Effector CD4-positive, alpha-beta T cell (primary cell): ENCODE measurements at places on chromosomes 6 and 20.

- DNase-seq: no peak
Measured at GRCh38 chr6:43921548-43922425, 151.8 kb downstream of the VEGFA start.

DNA sequence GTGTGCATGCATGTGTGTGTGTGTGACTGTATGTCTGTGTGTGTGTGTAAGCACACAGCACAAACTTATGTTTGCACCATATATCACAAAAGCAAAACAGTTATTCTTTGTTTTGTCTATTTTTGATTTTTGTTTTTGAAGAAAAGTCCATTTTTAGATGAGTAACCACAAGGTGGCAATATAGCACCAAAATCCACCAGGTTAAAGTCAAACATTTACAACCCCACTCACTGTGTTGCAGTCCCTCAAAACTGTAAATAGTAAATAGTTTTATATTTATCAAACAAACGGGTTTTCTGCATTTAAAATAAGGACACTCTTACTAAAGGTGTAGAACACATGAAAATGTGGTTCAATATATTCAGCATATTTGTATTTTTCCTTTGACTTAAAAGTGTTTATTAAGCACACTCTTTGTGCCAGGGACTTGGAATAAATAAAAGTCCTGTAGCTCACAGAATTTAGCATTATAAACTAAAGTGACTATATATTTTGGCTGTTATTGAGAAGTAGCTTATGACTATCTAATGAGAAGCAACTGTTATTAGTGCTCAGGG, 118.5 kb downstream of the GFRAL start:
- no peak for DNase-seq

DNA sequence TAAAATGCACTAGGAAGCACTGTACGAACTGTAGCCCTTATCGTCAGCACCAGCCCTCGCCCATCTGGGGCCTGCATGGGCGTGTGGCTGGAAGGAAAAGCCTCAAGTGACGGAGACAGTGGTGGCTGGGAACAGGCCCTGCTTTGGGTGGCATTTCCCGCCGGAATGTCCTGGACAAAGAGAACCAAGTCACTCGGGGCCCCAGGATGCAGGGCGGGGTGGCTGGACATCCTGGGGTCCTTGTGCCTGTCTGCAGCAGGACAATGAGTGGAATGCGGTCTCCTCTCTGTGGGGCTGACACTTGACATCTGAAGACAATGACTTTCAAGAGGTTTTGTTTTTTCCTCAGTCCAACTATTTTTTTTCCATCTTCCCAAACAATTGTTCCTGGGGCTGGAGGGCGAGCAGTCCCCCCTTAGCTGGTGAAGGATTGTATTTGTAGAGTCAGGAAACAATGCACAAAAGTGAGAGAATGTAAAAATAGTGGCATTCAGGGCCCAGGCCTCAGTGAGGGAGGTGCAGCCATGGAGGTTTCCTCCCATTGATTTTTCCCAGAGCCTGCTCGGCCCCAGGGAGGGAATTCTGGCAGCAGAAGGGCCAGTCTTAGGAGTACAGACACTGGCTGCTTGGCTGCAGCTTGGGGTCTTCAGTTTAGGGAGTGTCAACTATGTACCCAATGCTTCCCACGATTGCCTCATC, 64.4 kb downstream of the PREX1 start:
- no peak for DNase-seq

DNA sequence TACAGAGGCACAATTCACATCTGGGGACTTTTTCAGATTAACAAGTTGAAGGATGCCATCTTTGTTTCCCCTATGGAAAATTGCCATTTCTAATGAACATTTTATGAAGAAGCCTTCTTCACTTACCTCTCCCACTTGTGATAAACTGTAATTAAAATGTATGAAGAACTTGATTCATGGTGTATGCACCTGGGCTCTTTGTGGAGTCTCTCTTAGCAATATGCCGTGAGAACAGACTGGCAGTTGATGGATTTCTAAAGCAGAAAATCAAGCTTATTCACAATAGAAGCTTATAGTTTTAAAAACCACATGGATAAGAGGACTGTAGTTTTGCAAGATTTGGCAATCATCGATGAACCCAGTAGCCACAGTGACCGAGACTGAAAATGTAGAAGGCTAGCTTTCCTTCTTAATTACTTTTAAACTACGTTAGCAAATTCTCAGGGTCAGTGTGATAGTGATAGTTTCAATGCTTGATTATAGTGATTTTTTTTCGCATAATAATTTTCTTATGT, 270.6 kb downstream of the PRL start:
- DNase-seq: no peak

- DNase-seq: peak; percentile 35
Measured at GRCh38 chr20:58233881-58234528, 5.6 kb upstream of the ANKRD60 start.

- no peak for DNase-seq
Measured at GRCh38 chr20:60258255-60258863, 300.1 kb downstream of the CDH26 start.

GRCh38 chr6:2140438-2141128, 104.8 kb downstream of the GMDS start:
- no peak for DNase-seq

- DNase-seq: no peak
Measured at GRCh38 chr20:24915440-24915839, 33.6 kb upstream of the CST7 start.

DNA sequence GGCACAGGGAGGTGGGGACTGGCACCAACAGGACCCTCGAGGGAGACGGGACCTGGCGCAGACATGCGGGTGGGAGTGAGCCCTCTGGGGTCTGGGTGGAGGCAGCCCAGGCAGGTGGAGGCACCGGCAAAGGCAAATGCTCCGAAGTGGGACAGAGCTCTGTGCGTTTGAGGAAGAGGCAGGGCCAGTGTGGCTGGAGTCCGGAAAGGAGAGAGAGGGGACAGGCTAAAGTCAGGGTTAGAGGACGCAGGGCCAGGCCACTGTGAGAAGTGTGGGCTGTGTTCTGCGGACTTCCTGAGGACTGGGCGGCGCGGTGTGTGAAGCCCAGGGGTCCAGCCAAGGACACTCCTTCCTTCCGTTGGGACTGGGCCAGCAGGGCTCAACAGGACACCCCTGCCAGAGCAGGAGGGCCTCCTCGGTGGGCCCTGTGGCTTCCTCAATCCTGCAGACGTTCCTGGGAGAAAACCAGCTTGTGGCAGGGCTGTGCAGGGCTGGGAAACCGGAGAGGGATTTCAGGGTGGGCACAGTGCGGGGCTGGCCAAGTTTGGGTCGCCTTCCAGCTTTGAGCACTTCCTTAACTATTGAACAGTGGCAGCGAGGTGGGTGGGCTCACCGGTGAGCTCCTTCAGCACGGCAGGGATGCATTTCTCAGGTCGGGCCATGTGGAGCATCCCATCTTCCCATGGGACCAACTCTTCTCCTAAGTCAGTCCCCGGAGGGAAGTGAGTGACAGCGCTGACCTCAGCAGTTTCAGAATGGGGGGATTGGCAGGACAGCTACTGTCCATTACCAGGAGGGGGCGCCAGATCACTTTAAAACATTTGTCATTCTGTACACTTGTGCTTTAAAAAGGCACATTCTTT, 22.5 kb downstream of the MOCS3 start:
- DNase-seq: peak; percentile 62

DNA sequence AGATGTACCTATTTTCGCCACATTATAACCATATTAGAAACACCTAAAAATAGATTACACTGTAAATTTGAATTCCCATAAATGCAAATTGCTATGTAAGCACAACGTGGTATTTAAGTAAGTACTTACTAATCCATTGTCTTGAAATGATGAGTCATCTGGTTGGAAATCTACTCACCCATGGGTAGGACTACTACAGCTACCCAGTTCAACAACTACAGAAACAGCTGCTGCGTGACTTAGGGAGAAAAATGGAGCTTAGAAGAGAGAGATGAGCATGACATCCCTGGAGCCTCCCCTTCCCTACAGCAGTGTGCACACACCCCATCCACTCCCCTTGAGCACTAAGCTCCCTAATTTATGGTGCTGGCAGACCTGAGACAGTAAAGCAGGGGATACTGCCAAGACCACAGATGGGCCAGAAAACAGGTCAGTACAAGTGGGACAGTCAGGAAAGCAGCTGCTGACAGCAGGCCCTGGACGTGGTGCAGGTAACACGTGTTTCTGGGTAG, 26.9 kb downstream of the RRAGD start:
- DNase-seq: no peak

- no peak for DNase-seq
Measured at GRCh38 chr6:28008053-28008452, 51.0 kb downstream of the OR2B6 start.

- DNase-seq: no peak
Measured at GRCh38 chr6:43878823-43879495, 108.9 kb downstream of the VEGFA start.

DNA sequence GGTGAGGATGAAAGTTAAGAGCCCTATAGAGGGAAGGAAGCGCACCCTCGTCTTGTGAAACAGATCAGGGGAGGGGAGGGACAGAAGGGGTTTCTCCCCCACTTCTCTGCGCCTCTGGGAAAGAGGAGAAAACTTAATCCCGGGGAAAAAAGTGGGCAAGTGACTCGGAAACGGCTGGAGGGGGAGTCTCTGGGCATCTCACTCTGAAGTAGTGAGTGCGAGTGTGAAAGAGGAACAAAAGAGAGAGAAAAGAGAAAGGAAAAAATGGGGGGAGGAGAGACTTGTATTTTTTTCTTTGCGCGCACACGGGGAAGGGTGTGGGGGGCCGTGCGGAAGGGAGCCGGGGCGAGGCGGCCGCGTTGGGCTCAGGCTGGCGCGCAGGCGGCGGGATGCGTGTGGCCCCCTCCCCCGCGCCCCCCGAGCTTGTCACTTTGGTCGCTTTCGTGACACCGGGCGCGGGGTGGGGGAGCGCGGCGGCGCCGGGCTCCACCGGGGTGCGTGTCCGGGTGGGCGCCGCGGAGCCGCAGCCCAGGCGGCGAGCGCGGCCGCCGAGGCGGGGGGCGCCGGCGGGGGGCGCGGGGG, 454 bp downstream of the L3MBTL3 start:
- peak; percentile 29 for DNase-seq
